ENCODE measurements at places on chromosomes 5 and 9.
A peak's percentile ranks its signal among the peaks of the same experiment; 100 is the strongest.

GRCh38 chr9:97064176-97064575 is 25.2 kb upstream of the CTSV start:
- DNase-seq = no peak

- no peak for DNase-seq
These were observed 155.2 kb downstream of the MEF2C start for GRCh38 chr5:88727705-88728313.

DNA sequence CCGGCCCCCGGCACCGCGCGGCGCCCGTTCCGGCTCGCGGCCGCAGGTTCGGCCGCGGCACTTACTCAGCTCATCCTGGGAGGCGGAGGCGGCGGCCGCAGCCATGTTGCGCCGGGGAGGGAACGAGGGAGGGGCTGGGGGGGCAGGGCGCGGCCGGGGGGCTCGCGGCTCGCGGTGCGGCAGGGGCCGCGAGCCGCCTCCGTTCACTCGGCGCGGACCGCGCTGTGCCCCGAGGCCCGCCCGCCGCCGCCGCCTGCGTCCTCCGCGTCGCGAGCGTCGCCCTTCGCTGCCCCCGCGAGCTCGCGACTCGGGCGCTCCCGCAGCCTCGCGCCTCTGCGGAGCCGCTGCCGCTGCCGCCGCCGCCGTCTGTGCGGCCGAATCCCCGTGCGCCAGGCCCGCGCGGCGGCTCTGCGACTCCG is 735 bp downstream of the ECPAS start:
- no peak for DNase-seq

- DNase-seq = no peak
These were observed 69.3 kb downstream of the IARS1 start for GRCh38 chr9:92224177-92224576.

GRCh38 chr9:70046274-70047070 is 2.8 kb downstream of the MAMDC2 start:
- DNase-seq = no peak

GRCh38 chr5:30908356-30908755 is 285.1 kb upstream of the CDH6 start:
- no peak for DNase-seq

GRCh38 chr5:141926434-141926833 is 2.8 kb downstream of the DELE1 start:
- DNase-seq = no peak

DNA sequence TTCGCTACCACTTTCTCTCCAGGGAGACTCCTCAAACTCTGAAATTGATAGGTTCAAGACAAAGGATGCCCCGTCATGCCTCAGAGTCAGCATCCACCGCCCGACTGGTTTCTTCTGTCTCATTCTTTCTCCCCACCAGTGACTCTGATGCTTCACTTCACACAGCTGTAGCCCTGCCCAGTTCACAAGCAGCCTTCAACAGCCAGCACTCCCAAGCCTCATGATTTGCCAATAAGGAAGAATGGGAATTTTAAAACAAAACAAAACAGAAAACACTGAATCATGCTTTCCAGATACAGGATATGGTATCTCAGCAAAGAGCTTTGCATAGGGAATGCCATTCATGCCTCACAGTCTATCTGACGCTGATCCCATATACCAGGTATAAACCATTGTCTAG is 371.2 kb upstream of the RORB start:
- DNase-seq = no peak

DNA sequence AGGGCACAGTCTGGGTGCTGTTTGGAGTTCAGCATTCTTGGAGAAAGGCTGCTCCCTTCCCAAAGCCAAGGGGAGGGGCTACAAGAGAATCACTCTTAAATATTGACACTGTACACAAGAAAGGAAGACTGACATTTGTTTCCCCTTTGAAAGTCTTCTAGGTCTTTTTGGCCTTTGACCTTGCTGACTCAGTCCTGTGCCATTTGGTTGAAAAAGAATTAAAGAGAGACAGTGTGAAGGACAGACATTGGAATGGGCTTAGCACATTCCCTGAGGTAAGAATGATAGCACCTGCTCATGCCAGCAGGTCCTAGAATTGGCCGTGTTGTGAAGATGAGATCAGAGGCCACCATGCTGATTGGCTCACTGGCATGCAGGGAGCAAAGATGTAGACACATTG is 271.4 kb upstream of the ZNF608 start:
- no peak for DNase-seq

- DNase-seq = peak; percentile 47
These were observed 395.2 kb upstream of the KIF2A start for GRCh38 chr5:61910771-61911170.

DNA sequence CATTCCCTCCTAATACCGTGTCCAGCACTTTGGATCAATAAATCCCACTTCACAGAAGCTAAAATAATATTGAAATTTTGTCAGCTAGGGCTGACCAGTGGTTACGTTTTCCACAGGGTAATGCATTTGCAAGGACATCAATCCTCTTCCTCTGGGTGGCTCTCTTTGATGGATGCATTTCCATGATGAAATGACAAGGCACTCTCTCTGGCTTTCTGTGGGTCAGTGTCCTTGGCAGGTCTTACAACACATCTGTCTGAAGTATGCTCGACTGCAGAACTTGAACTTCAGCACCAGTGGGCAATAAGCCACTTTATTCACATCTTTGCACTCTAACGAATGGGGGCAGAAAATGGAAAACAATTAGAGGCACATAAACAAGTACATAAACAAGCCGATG is 330.1 kb downstream of the ADAMTS6 start:
- no peak for DNase-seq

DNA sequence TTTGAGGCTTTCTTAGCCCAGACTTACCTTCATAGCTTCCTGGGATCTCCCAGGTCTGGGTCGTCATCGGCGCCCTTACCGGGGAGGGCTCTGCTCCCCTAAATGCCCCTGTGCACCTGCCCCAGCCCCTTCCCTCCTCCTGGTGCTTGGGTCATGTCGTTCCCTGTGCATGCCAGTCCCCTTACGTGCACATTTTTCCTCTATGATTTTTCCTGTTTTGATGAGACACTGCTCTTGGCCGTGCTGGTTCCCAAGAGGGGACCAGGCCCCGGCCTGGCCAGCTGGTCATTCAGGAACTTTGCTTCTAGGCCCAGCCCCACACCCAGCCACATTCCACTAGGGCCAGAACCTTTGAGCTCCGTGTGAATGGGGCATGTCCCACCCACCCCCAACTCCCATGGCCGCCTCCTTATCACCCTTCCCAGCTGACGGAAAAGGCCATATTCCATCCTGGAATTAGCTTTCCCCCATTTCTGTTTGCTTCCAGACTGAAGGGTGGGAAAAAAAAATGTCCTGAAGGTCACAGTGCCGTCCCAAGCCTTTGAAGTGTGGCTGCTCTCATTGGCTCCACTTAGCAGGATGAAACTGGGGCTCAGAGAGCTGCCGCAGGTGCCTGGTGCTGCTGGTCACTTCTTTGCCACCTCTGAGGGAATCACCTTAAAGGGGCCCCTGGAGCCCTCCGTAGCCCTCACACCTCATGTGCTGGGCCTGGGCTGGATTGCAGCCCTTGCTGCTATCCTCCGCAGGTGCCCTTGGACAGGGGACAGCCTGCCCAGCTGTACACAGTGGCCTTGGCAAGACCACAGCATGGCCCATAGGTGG is 25.1 kb downstream of the ERGIC1 start:
- DNase-seq = peak; percentile 77

GRCh38 chr5:129963359-129963758 is 59.1 kb downstream of the CHSY3 start:
- DNase-seq = peak; percentile 35

- no peak for DNase-seq
These were observed 5.0 kb upstream of the MED10 start for GRCh38 chr5:6383376-6383775.

DNA sequence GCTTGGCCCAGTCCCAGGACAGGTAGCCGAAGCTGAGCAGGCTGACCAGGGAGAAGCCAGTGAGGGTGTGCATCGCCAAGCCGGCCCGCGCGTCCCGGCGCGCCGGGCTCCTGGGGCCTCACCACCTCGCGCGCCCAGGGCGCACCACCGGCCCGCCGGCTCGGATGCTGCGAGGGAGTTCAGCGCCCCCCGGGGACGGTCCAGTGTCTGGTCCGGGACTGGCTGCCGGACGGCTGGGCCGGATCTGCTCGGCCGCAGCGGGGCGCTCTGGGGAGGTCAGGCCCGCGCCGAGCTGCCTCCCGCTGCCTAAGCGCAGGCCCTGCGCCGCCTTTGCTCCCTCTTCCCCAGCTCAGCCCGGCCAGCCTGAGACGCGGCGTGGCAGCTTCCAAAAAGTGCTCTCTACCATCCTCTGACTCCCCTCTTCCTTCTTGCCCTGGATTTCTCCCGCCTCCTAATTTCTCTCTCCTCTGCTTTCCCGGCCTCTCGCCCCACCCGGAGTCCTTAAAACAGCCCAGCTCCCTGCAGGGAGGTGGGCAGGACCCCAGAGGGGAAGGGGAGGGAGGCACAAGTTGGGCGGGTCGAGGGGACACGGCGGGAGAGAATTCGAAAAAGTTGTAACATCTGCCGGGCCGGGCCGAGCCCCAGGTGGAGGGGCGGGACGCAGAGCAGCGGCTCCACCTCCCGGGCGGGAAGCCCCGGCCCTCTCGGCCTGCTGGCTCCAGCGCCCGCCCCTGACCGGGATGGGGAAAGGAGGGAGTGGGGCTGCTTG is at the start of gene ARSI:
Gene ARSI (minus strand): TSS at position 605 of the 769 bp plus-strand sequence. CDS start 532 bp downstream, at position 73.
- no peak for DNase-seq

DNA sequence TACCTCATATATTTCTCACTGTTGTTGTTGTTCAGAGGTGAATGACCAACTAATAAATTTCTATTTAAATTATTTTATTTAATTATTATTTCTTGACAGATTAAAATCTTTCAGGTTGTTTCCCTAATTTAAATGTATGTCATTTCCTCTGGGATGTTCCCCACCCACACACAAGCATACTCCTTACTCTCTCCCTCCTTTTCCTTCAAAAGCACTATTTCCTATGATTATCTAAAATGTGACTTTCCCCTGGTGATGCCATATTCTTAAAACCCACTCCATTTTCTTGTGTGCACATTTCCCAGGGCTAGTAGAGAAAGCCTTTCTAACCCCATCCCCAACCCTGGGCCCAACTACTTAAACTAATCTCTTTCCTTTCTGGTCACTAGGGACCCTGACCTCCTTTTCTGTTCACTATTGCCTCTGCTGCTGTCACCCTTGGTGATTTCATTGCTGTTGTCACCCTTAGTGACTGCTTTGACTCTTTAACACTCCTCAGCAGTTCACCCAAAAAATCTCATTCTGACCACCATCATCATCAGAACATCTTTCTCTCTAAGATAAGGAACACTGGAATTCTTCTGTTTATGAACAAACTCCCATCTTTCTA is 16.8 kb downstream of the IL33 start:
- DNase-seq = no peak

DNA sequence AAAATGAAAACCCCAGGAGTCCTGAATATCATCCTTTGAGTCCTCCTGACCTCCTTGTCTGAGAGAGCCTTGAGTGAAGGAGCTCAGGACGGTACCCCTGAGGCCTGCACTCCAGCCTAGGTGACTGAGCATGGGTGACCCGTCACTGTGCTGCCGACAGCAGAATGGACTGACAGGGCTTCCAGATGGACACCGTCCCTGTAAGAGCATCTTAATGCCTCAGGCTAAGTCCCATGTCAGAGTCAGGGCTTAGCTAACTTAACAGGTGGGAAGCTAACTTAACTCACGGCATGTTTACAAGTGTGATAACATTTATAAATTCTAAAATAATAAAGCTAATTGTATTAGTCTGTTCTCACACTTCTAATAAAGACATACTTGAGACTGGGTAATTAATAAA is 68.3 kb downstream of the IL6ST start:
- no peak for DNase-seq

- no peak for DNase-seq
These were observed 5.6 kb downstream of the RBM27 start for GRCh38 chr5:146208916-146209522.

DNA sequence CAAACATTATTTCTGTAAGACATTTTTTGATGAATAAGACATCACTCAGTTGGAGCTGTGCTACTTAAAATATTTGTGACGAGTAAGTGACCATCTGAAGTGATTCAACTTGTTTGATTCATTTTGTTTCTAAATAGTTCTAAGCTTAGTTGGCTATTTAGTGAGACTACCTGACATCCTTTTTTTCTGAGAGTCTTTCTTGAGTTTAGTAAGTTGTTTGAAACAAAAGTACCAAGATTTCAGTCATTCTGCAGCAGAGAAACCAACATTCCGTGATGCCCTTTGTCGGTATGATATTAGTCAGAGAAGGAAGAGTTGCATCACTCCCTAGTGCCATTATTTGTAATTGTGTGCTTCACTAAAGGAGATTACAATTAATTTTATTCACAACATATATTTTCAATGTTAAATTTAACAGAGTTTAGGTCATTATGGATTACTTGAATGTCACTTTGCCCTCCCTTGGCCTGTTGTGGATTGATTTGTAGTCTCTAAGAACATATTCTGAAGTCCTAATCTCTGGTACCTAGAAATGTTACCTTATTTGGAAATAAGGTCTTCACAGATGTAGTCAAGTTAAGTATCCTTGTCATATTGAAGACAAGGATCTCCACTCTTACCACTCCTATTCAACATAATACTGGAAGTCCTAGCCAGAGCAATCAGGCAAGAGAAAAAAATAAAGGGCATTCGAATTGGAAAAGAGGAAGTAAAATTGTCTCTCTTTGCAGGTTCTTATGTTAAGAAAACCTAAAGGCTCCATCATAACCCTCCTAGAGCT is 212.2 kb downstream of the PCSK1 start:
- no peak for DNase-seq

DNA sequence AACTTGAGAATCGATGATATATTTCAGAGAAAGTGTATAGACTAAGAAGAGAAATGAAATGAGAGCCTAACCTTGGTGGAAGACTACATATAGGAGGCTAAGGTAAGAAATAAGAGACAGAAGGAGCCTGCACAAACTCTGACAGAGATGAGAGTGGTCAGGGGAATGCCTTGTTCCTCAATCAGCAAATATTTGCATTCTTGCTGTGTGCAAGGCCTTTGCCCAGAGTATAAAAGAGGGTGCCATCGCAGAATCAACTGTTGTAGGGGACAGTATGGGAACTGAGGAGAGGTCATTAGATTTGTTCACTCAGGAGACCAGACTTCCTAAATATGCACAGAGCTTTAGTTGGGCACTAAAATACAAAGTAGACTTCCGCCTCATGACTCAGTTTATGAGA is 137.2 kb downstream of the ATG10 start:
- no peak for DNase-seq

GRCh38 chr5:134949316-134949715 is 18.4 kb upstream of the CATSPER3 start:
- no peak for DNase-seq

- no peak for DNase-seq
These were observed 700.5 kb upstream of the RGMB start for GRCh38 chr5:98072921-98073320.

DNA sequence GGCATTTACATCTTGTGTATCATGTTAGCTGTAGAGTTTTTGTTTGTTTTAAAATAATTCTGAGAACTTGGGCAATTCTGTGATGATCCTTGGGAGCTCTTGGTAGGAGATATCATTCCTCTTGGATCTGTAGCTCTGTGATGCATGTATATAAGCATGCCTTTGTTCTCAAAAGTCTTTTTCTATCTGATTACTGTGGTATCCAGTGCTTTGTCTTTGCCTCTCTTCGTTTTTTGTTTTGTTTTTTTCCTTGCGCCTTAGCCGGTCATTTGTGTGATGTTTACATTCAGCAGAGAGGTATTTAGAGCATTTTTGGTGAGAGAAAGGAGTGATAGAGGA is 110.0 kb downstream of the PAM start:
- DNase-seq = no peak

- DNase-seq = peak; percentile 81
These were observed 66.3 kb downstream of the MAT2B start for GRCh38 chr5:163571744-163572143.

- DNase-seq = no peak
These were observed 66.2 kb downstream of the SFXN1 start for GRCh38 chr5:175544586-175544985.

- no peak for DNase-seq
These were observed 1.1 kb upstream of the SPRY4 start for GRCh38 chr5:142325725-142326479.
